Activated naive CD4-positive, alpha-beta T cell (primary cell): ENCODE measurements at places on chromosomes 6 and 20.

DNA sequence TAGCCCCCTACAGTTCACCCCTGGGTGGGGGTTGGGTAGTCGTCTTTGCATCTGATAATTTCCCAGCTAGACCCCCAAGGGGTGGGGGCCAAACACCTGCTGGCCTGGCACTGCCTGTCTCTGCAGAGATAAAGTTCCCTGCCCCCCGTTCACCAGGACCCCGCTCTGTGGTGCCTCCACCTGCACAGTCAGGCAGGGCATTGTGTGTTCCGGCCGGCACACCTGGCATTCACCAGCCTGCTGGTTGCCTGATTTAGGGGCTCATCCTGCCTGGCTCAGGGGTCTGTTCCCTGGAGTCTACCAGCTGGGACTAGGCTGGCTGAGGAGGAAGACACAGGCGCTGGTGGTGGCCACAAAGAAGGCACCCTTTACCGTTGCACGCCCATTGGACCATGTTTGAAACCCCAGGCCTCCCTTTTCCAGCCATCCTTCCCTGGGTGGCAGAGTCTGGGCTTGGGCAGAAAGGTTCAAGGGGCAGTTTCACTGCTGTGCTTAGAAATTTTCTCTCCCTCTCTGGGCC is 30.8 kb upstream of the SCRT2 start:
- DNase-seq: no peak

DNA sequence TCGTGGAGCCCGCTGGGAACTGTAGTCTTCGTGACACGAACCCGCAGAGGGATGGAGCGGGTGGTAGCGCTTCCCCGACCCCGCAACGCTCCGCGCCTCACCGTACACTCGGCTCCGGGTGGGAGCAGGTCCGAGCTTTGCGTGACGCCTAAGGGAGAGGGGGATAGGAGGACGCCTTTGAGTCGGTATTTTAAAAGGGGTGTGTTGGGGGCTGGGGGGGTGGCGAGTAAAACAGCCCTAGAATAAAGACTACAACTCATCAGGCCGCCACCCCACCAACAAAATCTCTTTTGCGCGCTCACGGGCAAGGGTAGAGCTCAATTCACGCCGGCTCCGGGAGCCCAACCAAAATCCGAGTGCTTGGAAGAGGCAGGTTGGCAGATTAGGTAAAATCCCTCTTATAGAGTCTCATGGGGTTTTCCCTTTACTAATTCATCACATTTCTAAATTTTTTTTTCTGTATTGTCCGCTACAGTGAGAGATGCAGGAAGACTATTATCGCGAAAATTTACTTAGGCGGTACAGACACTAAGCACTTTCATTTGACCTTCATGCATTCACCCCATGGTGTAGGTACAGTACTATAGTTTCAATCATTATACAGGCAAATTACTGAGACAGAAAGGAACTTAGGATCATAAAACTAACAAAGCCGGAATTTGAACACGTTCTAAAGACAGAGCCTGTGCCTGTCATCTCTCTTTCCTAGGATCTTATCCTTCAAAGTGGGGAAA is 706 bp upstream of the SNX14 start:
- no peak for DNase-seq

DNA sequence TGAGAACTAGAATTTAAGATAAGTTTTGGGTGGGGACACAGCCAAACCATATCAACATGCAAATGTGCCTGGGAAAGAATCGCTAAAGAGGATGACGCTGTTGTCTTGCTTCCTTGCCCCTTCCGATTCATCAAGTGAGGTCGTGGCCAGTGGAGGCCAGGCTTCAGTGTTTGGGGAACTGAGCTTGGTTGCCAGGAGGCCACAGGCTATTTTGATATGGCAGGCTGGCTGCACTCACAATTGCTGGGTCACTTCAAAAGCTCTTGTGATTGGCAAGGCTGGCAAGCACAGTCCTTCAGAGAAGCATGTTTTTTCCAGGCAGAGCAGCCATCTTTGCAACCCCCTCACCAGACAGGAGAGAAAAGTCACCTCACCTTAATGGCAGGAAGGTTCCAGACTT is 45.8 kb downstream of the SAMD5 start:
- no peak for DNase-seq

GRCh38 chr6:46734867-46735719 is at the start of gene PLA2G7:
Gene PLA2G7, minus strand, starts transcription at chr6:46735375. Its CDS starts 12,484 bp downstream, at chr6:46722891.
- DNase-seq: no peak

DNA sequence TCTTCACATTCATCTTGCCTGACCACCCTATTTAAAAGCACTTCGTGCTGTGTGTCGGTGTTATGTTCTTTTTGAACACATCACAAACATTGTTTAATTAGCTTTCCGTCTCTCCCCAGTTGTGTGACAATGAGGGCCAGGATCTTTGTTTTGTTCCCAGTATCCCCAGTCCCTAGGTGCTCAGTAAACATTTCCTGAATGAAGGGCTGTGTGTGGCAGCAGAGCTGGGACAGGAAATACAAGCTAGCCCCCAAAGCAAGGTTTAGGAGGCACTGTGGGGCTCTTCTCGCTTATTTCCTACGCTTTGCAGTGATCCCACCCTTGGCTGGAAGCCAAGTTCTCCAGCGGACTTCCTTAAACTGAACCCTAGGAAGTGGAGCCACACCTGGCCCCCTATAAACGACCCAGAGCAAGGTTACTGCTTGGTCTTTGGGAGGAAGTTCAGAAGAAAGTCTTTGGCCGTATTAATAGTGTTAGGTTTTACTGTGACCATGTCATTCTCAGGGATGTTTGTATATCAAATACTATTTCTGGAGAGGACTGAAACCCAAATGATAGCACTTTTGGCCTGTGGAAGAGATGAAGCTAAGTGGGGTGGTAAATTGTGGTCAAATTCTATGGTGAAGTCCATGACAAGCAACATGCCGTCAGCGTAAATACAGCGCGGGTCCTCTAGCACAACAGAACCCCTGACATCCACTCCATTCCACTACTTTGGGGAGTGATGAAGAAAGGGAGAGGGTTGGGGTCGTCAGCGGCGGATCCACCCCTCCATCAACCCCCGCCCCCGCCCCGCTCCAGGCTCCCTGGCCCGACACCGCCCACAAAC is 570 bp upstream of the FANCE start:
- no peak for DNase-seq

DNA sequence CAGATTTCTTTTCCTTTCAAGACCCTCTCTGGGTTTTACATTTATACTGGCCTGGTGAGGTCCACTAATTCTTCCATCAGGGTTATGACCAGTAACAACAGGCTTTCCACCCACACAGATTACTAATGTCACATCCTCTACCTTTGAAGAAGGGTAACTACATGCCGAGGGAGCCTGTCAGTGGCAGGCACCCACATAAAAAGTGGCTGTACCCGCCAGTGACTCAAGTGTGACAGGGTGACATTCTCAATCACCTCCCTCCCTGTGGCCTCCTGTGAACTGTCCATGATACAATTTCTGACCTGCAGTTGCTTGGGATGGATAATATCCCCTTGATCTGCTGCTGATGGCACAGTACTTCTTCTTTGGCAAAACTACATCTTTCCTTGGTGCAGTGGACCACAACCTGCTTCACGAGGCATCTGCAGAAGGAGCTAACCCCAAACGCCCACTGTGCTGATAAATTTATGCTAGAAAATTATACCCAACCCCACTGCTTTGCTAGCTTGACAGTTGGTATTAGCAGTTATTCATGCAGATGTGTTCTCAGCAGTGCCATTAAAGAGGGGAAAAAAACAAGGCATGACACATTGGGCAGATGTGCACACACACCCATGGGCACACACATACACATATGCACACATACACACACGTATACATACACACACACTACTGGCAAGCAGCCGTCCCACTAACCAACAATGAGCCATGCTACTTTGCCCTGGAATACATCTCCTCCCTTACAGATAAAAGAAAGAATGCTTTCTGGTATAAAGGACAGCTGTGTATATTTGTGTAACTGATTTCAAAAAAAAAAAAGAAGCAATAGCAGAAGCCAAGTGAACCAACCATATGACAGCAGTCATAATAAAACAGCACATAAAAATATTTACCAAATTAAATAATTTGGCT is 20.8 kb downstream of the GFOD1 start:
- DNase-seq: no peak

GRCh38 chr20:8012724-8013123 is 6.8 kb downstream of the TMX4 start:
- DNase-seq: no peak

- no peak for DNase-seq
Measured at GRCh38 chr6:86142326-86142725, 499.6 kb upstream of the SYNCRIP start.

- no peak for DNase-seq
Measured at GRCh38 chr20:51966296-51966971, 164.1 kb upstream of the SALL4 start.
